ENCODE measurements at places on chromosomes 7 and 10.

DNA sequence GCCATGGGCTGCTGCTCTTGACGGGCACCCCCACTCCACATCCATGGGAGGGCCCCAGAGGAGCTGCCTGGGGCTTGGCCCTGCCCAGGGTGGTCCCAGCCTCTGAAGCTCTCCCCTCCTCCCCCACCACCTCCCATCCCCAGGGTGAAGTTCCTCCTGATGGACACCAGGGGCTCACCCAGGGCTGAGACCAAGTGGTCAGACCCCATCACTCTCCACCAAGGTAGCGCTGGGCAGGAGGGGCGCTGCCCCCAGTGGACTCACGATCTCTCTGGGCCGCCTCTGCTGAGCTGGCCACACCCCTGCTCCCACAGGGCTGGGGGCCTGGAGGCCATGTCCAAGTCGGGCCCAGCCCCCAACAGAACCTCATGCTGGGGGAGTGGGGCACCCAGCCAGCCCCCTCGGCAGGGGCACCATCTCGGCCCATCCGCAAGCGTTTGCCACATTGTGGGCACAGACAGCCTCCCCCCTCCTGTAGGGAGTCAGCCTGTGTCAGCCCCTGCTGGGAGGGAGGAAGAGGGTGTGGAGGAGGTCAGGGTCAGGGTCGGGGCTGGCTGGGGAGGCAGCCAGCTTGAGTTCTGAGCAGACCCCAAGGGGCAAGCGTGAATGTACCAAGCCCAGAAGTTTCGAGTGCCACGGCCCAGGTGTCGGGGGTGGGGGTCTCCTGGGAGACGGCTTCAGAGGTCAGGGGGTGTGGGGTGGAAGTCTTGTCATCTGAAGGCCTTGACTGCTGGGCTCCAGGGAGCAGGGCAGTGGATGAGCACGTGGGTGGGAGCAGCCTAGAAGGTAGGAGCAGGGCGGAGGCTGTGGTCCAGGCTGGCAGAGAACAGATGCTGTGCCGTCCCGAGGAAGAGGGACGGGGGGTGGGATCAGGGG lies 2.8 kb downstream of the UPK3B start:
- DNase-seq = no peak

- DNase-seq = no peak
These were observed 14.5 kb downstream of the TMEM120A start for GRCh38 chr7:75979759-75980429.

DNA sequence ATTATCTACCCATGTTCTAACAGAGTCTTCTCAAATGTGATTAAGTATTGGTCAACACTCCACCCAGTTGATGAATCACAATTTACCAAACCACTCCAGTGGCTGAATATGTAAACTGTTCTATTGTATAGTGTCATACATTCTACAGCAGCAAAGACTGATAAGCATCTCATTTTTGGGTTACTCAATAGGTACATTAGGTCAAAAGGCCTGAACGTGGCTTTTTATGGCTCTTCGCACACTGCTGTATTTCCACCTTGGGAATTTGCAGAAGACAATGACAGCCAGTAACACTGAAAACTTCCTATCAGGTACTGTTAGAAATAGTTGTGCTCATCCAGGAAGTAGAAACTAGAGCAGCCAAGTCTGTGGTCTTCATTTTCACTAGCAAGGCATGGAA lies 166.9 kb downstream of the GLI3 start:
- DNase-seq = no peak

DNA sequence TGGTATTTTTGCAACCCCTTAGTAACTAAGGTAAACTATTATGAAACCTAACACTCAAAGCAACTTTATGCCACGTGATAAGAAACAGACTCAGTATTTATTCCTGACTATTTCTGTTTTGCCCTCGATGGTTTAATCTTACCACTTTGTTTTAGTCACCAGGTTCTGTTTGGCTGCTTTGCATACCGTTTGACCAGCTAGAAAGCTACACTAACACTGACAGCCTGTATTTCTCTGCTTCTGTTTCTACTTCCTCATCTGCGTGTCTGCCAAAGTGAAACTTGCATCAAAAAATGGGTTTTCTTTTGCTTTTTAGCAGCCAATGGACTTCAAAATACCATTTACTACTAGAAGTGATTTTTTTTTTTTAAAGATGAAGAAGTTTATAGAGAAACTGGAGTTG lies 802.5 kb downstream of the GRM8 start:
- DNase-seq = no peak

DNA sequence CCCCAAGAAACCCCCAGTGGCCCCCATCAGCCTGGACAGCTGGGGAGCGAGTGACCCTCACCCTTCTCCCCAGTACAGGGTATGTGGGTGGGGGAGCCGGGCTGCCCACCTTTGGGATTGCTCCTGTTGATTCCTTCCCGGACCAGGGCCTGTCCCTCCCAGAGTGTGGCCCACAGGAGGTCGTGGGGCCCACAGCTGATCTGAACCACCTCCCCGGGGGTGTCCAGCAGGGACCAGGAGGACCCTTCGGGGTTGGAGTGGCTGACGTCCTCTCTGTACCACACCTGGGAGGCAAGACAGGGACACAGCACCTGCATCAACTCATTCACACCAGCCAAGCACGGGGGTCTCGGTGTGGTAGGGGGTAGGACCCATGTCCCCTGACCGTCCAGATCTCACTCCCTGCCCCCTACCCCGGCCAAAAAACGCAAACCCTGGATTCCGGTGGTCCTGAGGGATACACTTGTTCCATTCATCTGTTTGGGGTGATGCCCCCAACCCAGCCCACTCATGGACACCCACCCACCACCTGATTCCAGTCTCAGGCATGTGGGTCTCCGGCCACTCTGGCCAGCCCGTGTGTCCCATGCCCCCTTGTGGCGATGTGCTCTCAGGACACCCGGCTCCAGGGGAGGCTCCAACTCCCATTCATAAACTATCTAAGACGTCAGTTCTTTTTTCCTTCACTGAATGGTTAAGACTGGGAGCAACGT lies 10.9 kb downstream of the TECPR1 start:
- DNase-seq = no peak

- DNase-seq = no peak
These were observed 91.5 kb downstream of the ABCA13 start for GRCh38 chr7:48262606-48263310.

GRCh38 chr7:48011323-48011722 lies 17.6 kb downstream of the SUN3 start:
- no peak for DNase-seq

GRCh38 chr10:49784681-49785080 lies 22.6 kb upstream of the OGDHL start:
- no peak for DNase-seq

DNA sequence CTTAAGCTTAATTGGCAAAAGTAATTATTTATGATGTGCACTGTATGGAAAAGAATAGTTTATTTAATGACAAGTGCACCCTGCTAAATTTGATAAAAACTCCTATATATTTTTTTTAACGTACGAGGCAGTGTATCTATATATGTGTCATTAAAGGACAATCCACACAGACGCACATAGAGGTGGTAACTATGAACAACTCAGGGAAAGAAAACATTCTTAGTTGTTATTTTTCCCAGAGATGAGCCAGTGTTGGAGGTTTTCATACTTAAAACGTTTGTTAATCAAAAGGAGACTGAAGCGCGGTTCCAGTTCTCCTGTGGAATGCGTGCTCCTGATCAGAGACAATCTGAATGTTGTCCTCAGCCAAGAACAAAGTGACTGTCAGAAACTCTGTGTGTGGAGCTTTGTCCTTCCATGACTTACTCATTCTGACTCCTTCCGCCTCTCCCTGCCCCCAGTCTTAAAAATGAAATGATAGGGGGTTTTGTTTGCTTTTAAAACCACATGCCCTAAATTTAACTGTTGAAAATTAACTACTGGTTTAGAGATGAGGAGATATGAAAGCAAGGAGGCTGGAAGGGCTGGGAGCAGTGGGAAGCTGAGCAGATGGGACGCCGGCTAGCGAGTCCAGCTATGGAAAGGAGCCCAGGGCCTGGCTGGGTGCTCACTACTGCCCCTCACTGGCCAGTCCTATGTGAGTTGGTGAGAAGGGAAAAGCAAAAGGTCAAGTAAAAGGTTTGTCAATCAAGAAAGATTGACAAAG lies 99.6 kb downstream of the SVIL start:
- DNase-seq = no peak

DNA sequence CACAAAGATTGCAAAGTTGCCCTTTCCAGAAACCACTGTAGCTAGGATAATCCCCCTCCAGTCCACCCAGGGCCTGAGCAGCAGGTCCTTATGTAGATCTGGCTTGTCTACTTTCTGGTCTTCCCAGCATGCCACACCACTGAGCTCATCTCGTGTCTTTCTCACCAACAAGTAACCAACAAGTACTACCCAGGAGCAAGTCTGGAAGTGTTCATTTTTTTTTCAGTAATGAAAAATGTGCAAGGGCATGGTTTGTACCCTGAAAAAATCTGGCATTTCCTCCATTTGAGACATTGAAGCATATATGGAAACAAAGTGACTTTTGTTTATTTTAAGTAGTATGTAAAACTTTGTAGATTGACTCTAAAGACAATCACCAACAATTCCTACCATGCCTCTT lies 120.8 kb downstream of the INHBA start:
- no peak for DNase-seq

GRCh38 chr7:156237614-156238013 lies 403.0 kb upstream of the RNF32 start:
- DNase-seq = no peak

DNA sequence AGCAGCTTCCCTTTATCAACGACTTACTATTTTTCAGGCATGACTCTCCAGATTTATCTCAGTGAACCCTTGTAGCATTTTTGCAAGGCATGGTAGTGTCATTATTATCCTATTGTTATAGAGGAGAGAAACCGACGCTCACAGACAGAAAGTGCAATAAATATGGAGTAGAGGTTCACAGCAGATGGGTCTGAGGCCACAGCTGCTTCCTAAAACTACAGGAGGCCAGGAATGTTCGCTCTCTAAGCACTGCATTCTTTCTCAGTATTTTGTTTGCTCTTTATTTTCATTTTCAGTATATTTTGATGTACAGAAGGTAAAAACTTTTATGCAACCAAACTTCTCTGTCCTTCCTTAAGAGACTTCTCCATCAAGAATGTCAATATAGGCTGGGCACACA lies 4.5 kb upstream of the AEBP1 start:
- no peak for DNase-seq

GRCh38 chr10:42940487-42941294 lies 136.2 kb upstream of the RET start:
- no peak for DNase-seq

GRCh38 chr7:132108563-132108962 lies 467.7 kb downstream of the PLXNA4 start:
- no peak for DNase-seq

GRCh38 chr10:34916314-34916713 lies 101.2 kb upstream of the PARD3 start:
- no peak for DNase-seq

DNA sequence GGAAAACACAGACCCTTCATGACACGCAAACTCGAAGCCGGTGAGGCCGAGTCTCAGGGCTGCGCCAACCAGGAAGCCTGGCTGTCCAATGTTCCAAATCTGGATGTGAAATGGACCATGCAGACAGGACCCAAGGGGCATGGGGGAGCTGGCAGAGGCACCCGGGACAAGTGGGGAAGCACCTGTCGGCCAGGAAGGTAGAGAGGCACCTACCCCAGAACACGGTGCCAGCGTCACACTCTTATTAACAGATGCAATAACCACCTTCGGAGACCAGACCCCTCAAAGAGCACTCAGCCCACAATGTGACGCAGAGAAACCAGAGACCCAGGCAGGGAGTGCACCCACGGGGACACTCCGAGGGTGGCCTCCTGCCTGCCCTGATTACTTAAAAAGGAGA lies 88.3 kb upstream of the PDGFA start:
- DNase-seq = no peak

GRCh38 chr10:88392222-88392621 lies 190.9 kb downstream of the RNLS start:
- DNase-seq = no peak

DNA sequence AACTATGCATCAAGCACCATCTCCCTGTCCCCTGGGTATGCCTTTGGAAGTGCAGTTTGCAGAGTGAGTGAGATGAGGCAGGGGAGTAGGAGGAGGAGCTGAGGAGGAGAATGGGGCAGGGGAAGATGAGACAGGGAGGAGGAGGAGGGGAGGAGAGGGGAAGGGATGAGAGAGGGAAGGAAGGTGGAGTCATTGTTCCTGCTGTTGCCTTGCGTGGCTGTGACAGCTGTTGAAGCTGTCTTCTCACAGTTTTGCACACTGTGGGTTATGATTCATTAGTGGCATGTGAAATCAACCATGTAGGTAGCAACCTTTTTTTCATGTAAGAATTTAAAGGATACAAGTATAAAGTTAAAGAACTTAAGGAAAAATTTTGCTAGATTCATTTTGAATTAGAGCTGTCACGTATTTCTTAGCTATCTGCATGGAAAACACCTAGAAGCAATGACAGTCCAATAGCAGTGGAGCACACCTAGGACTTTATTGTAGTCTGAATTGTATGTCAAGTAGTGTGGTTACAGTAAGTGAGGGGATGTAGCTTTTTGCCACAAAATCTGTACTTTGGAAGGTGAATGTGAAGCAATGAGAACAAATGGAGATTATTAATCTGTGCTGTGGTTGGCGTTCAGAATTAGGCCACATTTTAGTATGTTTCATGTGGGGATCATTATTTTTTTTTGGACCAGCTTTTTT lies 21.7 kb downstream of the CCM2 start:
- DNase-seq = no peak

GRCh38 chr10:132158122-132158741 lies 28.5 kb upstream of the DPYSL4 start:
- DNase-seq = no peak

DNA sequence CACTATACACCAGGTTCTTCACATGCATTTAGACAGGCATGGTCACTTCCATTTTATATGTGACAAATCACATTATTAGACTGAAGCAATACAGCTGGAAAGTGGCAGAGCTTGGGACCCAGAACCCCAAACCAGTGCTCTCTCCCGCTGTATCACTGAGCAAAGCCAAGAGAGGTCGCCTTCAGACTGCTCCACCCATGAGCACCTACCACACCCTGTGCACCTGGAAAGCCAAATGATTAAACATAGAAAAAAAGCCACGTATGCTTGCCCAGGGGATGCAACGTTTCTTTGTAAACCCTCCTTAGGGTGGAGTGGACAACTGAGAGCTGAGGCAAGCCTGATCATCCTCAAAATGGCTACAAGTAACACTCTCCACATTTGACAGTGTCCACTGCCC lies 72.5 kb downstream of the CCDC6 start:
- DNase-seq = no peak

- no peak for DNase-seq
These were observed 177.7 kb upstream of the PRSS1 start for GRCh38 chr7:142571581-142571980.

Data from activated naive CD4-positive, alpha-beta T cell (primary cell).